Cerebellum (tissue), 4 donors: ENCODE measurements at places on chromosomes 13 and 19. TPM values are rescaled to one million over a fixed set of nuclear protein-coding genes. Genes with fewer than 3 reads are reported as not detected.

DNA sequence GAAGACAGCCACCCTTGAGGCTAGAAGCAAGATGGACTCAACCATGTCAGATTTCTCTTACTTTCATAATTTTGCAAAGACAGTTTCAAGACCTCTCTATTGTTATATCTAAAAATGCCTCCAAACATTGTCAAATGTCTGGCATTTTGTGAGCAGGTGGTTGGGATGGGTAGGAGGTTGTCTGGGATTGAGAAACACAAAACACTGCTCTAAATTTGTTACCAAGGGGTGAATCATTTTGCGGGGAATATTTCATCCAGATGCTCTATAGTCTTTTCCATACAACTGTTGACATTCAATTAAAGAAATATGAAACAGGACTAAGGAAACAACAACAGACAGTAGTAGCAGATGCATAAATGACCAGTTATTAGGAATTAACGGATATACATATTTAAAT, 208.2 kb downstream of the ITGBL1 start:
- no peak for DNase-seq

DNA sequence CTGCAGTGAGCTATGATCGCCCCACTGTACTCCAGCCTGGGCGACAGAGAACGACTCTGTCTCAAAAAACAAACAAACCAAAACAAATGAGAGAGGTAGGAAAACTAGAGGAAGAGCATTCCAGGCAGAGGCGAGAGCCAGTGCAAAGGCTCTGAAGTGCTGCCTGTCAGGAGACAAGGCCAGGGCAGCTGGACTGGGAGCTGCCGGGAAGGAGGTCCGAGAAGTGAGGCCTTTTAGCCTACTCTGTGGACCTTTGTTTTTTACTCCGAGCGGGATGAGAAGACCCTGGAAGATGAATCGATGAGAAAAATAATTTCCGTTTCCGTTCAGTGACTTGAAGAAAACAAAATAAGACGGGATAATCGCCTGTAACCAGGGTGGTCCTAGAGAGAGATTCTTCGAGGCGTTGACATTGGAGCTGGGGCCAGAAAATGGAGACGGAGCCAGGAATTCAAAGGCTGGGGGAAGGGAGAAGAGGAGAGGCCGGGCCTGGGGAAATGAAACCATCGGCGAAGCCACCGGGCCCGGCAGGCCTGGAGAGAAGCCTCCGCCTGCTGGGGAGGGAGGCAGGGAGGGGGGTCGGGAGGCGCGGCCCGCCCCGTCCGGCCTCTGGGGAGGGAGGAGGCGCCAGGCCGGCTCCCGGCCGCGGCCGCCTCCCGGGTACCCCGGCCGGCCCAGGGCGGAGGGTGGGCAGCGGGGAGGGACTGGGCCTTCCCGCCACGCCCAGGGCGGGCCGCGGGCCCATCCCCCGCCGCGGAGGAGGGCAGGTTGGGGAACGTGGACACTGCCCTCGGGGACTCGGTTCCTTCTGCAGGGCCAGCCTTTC, 7.8 kb upstream of the SERTAD1 start:
- DNase-seq, result peak; percentile 69

GRCh38 chr19:1265615-1266128, 3.5 kb upstream of the CIRBP start:
- no peak for DNase-seq

- DNase-seq, result no peak
Observed at GRCh38 chr19:58407658-58408151, 744 bp upstream of the ZNF584 start.

- DNase-seq, result no peak
Observed at GRCh38 chr13:47220453-47221140, 323.7 kb upstream of the HTR2A start.

DNA sequence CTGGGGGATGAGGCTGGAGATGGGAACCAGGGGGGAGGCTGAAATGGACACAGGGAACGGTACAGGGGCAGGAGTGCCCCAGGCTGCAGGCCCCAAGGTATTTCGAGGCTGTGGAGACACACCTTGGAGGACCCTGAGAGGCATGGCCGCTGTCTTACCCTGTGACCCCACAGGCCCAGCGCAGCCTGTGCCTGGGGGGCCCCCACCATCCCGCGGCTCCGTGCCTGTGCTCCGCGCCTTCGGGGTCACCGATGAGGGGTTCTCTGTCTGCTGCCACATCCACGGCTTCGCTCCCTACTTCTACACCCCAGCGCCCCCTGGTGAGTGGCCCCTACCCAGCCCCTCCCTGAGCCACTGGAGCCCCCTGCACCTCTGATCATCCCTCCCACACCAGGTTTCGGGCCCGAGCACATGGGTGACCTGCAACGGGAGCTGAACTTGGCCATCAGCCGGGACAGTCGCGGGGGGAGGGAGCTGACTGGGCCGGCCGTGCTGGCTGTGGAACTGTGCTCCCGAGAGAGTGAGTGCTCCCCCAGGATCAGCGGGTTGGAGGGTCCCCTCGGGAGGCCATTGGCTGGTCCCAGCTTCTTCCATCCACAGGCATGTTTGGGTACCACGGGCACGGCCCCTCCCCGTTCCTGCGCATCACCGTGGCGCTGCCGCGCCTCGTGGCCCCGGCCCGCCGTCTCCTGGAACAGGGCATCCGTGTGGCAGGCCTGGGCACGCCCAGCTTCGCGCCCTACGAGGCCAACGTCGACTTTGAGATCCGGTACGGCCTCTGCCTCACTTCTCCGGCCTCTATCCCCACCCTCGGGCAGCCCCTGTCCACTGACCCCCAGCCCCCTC, 16.9 kb upstream of the SPIB start:
- DNase-seq, result no peak

DNA sequence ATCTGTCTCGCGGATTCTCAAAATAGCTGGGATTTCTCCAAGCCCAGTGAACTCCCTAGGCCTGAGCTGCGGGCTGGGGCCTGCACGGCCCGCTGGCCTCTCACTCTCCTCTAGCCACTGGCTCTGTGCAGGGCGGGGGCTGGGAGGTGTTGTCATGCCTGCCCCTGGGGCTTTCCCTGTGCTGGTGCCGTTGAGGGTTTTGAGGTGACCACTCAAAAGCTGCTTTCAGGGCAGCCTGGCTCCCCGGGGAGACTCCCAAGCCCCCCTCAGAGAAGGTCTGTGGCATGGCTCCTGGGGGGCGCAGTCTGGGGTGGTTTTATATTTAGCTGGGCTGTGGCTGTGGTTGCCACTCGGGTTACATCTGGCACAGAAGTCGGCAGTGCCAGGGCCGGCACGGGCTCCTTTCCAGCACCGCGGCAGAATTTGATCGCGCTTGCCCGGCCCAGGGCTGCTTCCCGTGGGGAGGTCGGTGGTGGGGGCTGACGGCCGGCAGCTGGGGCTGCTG, 10.0 kb downstream of the NDUFB7 start:
- DNase-seq, result no peak

DNA sequence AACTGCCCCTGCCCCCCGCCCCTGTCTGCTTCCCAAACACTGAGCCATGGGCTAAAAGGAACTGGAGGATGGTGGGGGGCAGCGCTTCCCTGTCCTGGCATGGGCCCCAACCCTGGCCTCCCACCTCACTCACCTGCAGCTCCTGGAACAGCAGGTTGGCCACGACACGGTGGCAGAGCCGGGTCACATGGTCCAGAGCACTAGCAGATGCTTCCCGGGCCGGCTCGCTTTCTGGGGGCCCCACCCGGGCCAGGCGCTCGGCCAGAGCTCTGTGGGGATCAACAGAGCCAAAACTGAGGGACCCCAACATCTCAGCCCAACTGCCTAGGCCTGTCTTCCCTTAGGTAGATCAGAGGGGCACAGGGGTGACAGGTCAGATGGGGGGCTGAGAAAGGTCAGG, 20.6 kb downstream of the EXOC3L2 start:
- no peak for DNase-seq

DNA sequence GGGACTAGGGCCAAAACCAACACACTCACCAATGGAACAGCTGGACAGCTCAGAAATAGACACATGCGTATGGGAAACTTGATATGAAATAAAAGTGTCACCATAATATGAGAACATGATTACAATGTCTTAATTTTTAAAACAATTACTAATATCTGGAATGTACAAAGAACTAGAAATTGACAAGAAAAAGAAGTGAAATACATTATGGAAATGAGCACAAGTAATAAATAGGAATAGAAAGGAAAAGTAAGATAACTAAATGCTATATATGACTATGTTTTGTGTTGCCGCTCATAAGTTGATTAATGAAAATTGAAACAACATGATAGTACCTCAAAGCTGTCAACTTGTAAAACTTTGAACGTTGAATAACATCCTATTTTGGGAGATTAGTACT, 801.1 kb downstream of the SLITRK5 start:
- no peak for DNase-seq

GRCh38 chr19:16509141-16510061, 13.2 kb downstream of the C19orf44 start:
- peak; percentile 39 for DNase-seq

GRCh38 chr19:10219678-10220077, 11.5 kb downstream of the S1PR2 start:
- DNase-seq, result no peak

DNA sequence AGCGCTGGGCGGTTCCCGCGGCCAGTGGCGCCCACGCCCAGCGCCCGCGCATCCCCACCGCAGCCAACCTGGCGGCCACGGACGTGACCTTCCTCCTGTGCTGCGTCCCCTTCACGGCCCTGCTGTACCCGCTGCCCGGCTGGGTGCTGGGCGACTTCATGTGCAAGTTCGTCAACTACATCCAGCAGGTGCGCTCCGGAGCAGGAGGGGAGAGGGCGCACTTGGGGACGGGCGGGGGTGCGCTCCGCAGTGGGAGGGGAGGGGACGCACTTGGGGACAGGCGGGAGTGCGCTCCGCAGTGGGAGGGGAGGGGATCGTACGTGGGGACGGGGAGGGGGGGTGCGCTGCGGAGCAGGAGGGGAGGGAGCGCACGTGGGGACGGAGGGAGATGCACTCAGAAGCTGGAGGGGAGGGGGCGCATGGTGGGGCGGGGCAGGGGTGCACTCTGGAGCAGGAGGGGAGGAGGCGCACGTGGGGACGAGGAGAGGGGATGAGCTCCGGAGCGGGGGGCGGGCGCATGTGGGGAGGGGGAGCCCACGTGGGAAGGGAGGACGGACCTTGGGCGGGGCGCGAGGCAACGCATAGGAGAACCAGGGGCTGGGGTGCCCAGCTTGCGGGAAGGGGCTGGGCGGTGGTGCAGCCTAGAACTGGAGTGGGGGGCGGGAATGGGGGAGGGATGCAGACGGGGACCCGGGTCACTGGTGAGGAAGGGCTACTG, 1.5 kb downstream of the KISS1R start:
- DNase-seq, result no peak

DNA sequence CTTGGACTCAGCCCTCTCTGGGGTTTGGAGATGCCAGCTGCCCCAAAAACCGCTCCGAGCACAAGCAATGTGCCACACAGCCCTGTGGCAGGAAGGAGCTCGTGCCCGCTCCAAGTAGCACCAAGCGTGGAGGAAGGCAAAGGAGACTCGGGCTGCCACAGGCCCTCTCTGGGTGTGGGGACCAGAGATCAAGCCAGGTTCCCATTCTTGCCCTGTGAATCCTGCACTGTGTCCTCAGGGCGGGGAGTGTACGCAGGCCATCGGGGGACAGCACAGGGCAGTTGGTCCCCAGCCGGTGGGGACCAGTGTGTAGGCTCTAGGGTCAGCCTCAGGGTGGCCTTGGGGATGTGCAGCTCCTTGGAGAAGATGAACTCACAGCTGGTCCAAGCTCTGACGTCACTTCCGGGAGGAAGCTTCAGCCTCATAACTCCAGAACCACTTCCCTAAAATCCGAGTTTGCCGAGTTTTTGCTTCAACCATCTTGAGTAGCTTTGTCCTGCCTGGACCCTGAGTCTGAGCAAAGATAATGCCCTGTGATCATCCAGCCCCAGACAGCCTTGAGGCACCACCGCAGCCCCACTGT, 9.3 kb upstream of the CPAMD8 start:
- no peak for DNase-seq

DNA sequence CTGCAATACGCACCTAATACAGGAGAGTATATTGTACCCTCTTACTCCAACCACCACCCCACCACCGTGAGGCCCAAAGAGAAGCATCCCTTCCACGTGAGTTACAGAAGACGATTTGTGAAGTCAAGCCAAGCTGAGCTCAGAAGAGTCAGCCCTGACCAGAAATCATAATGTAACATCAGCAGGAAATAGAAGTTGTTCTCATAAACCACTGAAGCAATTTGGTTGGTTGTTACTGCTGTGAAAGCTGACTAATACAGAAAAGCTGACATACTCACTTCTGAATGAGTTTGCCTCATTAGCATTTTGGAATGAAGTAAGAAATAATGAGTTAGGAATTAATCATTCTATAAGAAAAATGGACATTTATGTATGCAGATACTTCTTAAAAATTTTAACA, 749.4 kb upstream of the SLC10A2 start:
- DNase-seq, result no peak

DNA sequence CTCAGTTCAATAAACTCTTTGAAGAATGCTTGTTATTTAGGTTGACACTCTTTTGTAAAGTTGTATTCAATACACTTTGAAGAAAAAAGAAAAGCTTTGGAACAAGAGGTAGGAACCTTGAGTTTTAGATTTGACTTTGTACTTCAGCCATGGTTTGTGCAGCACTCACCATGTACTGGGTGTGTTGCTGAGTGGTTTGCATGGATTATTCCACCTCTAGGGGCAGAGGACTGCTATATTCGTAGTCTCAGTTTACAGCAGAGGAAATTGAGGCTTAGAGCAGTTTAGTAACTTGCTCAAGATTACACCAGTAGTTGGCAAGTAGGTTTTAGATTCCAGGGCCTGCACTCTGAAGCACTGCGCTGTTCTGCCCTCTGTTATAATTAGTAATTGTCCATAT, 68.8 kb downstream of the DNAJC3 start:
- no peak for DNase-seq

GRCh38 chr19:3932931-3933810, at the start of gene NMRK2:
Gene NMRK2, plus strand, starts transcription at chr19:3933069. Its CDS starts 603 bp downstream, at chr19:3933672.
- no peak for DNase-seq

GRCh38 chr13:32783067-32783466, 196.8 kb downstream of the PDS5B start:
- DNase-seq, result no peak

GRCh38 chr19:35754370-35755130, 2.3 kb downstream of the HSPB6 start:
- DNase-seq, result no peak

- no peak for DNase-seq
Observed at GRCh38 chr19:49820125-49820524, 2.0 kb downstream of the MED25 start.

Gene MZF1
- 20.5 TPM for total RNA-seq

Gene SSC5D
- total RNA-seq, result 1.4 TPM

Gene OVOL3
- total RNA-seq, result not detected

Gene LIM2
- total RNA-seq, result not detected

Gene C19orf38
- total RNA-seq, result 0.54 TPM
